ENCODE measurements at places on chromosomes 16 and 17.
A peak's percentile ranks its signal among the peaks of the same experiment; 100 is the strongest.

- DNase-seq, result no peak
These were observed 80.0 kb upstream of the CDH5 start for GRCh38 chr16:66286527-66286926.

GRCh38 chr16:10408824-10409381 lies 23.0 kb downstream of the ATF7IP2 start:
- peak; percentile 56 for DNase-seq

DNA sequence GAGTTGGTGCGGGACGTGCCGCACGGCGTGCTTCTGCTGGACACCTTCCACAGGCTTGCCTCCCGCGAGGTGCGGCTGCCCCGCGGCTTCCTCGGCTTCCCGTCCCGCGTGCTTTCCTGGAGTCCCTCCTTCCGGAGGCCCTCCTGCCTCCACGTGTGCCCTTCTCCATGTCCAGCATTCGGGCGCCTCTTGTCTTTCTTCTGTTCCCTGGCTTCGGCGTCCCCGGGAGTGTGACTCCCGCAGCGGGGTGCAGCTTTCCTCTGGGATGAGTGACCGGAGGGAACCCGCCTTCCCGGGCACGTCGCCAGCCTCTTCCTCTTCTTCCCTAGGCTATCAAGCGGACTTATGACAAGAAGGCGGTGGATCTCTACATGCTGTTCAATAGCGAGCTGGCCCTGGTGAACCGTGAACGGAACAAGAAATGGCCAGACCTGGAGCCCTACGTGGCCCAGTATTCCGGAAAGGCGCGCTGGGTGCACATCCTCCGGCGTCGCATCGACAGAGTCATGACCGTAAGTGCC lies 23.0 kb downstream of the DNAH2 start:
- no peak for DNase-seq

DNA sequence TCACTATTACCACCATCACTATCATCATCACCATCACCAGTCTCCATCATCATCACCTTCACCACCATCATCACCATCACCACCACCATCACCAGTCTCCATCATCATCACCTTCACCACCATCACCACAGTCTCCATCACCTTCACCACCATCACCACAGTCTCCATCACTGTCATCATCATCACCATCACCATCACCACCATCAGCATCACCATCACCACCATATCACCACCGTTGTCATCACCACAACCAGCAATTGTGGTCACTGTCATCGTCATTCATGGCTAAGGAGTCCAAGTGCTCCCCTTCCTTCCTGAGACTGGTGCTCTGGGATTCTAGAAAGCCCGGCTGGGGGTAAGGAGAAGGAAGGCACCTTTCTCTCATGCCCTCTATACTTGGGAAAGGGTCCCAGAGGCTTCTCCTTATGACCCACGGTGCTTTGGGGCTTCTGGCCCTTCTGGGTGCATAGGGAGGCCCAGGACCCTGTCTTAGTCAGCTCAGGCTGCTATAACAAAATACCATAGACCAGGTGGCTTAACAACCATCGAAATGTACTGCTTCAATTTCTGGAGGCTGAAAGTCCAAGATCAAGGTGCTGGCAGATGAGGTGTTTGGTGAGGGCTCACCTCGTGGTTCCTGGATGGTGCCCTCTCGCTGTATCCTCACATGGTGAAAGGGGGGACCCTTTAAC lies 93.4 kb upstream of the GSE1 start:
- no peak for DNase-seq

DNA sequence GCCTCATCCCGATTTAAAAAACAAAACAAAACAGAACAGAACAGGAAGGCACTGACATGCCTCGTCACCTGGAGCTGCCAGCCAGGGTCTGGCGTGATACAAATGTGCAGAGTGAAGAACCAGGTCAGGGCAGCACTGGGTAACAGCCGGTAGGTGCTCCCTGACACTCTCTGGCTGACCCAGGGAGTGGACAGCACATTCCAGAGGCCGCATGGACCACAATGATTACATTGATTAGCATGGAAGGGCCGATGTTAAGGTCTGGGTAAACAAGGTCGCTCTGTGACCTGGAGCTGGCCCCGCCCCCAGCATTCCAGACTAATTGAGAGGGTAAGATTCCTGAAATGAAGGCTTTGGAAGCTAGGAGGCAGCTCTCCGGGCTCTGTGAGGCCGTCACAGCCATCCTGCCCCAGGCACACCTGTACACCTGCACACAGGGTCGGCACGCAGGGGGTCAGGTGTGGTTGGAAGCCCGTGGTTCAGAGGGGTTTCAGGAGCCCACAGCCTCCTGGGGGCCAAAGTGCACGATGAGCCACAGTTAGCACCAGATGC lies 21.4 kb downstream of the PIEZO1 start:
- no peak for DNase-seq

DNA sequence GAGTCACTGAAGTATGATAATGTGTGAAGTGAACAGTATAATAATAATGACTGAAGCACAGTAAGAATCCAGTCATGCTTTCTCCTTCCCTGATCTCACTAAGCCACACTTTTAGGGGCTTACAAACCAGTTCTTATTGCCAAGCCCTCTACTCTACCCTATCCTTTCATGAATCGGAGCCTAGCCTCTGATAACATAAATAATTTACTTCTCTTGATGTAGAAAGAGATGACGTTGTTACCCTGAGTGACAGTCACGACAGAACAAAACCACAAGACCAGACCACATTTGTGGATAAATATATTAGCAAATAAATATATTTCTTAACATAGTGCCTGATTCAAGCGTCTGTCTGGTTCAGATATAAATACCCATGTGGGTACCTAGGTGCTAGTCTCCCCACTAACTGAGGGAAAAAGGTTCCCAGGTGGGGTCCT lies 1.4 kb upstream of the SUPT4H1 start:
- DNase-seq, result peak; percentile 55
